ENCODE measurements at places on chromosomes 1 and 21. TPM values are rescaled to one million over a fixed set of nuclear protein-coding genes. Genes with fewer than 3 reads are reported as not detected.

DNA sequence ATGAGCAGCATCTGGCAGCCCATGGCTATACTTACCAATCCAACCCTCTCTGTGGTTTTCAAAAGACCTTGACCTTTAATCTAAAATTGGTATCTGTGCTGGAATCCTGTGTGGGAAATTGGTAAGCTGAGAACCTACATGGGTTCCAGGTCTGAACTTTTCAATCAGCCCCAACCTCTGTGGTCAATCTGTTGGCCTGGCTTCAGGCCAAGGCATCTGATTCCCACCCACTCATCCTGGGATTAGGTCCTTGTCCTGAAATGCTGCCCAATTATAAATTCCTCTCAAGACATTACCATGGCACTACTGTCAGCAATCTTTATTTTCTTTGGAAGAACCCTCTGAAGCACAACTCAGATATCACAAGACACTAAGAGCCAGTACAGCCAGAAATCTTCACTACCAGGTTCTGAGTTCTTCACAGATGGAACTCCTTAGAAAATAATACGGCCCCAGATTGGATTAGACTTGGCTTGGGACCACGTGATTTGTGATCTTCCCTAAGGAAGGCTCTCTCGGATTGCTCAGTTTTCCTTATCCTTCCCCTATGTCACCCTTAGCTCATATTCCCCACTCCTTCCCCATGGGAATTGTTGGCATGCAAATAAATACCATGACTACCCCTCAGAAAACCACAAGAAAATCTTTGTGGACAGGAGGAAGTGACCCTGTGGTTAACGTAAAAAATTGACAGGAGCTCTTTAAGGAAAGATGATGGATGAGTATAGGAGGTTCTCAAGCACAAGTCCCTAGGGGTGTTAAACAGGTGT is 207.9 kb upstream of the ST6GALNAC5 start:
- DNase-seq: no peak

The ZBTB48 gene
- 55.1 TPM for total RNA-seq

DNA sequence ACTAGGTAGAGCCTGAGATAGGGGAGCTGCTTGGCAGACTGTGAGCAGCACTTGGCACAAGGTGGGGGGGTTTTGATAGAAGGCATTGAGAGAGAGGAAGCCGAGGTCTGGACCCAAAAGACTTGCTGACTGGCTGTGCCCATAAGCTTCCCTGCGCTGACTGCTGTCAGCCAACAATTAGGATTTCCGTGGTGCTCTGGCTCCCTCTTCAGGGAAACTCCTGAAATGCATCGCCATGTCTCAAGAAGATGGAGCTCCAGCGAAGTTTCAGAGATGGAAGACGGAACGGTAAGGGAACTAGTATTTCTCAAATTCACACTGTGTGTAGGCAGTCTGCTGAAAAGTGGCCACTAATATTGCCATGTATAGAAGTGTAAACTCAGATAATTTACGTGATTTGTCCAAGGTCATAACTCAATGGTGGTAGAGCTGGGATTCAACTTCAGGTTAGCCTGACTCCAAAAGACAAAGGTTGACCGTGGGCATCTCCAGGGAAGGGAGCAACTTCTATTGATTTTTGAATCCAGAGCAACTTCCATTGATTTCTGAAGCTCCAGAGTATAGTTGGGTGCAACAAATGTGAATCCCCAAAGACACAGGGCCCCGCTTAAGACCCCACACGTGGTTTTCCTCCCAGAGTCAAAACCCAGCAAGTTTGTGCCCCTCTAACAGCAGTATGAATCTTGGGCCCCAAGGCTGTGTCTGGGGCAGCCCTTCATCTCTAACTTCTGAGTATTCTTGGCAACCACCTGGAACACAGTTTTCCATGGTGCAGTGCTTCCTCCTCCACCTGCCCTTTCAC is 44.5 kb upstream of the CRNN start:
- peak; percentile 86 for DNase-seq

- no peak for DNase-seq
Measured at GRCh38 chr1:66393586-66394287, 140.2 kb upstream of the SGIP1 start.

DNA sequence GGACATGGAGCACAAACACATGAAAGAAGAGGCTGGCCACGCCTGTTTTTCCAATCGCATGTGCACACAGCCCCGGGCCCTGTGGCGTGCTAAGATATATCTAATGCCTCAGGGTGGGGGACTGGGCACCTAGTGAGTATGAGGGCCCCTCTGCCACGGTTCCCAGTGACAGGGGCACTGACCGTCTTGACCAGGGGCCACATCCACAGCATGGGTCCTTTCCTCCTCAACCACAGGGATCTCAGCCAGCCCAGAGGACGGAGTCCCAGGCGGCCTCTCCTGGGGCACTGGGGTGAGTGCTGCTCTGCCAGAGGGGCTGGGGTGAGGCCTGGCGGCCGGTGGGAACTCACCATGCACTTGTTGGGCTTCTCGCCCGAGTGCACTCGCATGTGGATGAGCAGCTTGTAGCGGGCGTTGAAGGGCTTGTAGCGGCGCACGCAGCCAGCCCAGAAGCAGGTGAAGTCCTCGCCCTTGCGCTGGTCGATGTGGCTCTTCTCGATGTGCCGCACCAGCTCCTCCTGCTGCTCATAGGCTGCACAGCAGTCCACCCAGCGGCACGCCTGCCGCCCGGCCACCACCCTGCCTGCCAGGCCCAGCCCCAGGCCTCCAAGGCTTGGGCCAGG is 134.7 kb downstream of the DMRTB1 start:
- DNase-seq: peak; percentile 52

- no peak for DNase-seq
Measured at GRCh38 chr1:78113156-78113916, 67.6 kb downstream of the GIPC2 start.

The LRRC53 gene
- not detected for total RNA-seq

DNA sequence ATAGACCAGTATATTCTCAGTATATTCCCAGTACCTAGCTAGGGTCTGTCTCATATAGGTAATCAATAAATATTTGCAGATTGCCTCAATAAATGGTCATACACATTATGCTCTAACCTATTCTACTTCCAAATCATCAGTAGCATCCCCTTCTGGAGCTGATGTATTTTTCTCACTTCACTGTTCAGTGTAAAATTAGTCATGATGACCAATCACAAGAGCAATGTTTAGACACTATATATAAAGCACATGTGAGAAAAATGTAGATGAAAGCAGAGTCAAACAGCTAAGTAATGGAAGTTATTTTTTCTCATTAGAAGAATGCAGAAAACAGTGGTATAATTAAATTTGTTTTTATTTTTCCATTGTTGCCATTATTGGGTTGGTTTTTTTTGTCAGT is 34.7 kb downstream of the EPRS1 start:
- DNase-seq: no peak

GRCh38 chr1:212684076-212684475 is 15.6 kb downstream of the BATF3 start:
- DNase-seq: no peak

- DNase-seq: no peak
Measured at GRCh38 chr21:33162436-33162951, 67.2 kb upstream of the IFNAR2 start.

The SPRR3 gene
- total RNA-seq: 42.5 TPM

The CHAF1B gene
- 2.2 TPM for total RNA-seq

- DNase-seq: no peak
Measured at GRCh38 chr1:86429122-86429725, 5.3 kb downstream of the CLCA2 start.

- DNase-seq: peak; percentile 92
Measured at GRCh38 chr1:155250633-155251449, 4.4 kb downstream of the ENTREP3 start.
